ENCODE measurements at places on chromosomes 5 and 9. TPM values are rescaled to one million over a fixed set of nuclear protein-coding genes. Genes with fewer than 3 reads are reported as not detected.

Gene SEC24A
- total RNA-seq: 14.7 TPM

GRCh38 chr9:117278471-117279035 lies 136.3 kb downstream of the ASTN2 start:
- no peak for DNase-seq
- H3K36me3 ChIP-seq: no peaks in the 10 kb centered on the region
- H3K27ac ChIP-seq: no peak overlapping the region
- H3K4me1 ChIP-seq: no peaks in the 10 kb centered on the region
- H3K4me3 ChIP-seq: no peak overlapping the region

Gene ADGRV1
- 0.74 TPM for total RNA-seq

GRCh38 chr5:66425842-66426241 lies 170.4 kb upstream of the MAST4 start:
- H3K4me1 ChIP-seq: peaks cover 6% of the 10 kb centered on the region
- DNase-seq: no peak
- no peak overlapping the region for H3K4me3 ChIP-seq
- H3K36me3 ChIP-seq: no peaks in the 10 kb centered on the region

Gene IFNB1
- not detected for total RNA-seq

GRCh38 chr5:107624235-107624634 lies 46.5 kb downstream of the EFNA5 start:
- no peak overlapping the region for H3K4me3 ChIP-seq
- DNase-seq: no peak
- no peak overlapping the region for H3K27ac ChIP-seq
- no peaks in the 10 kb centered on the region for H3K27me3 ChIP-seq

- no peaks in the 10 kb centered on the region for H3K36me3 ChIP-seq
- no peaks in the 10 kb centered on the region for H3K27me3 ChIP-seq
These were observed 1.1 kb downstream of the HNRNPA0 start for GRCh38 chr5:137752905-137753690.

GRCh38 chr5:154332451-154332850 lies 113.3 kb upstream of the SAP30L start:
- H3K4me3 ChIP-seq: no peak overlapping the region
- H3K4me1 ChIP-seq: no peaks in the 10 kb centered on the region
- no peak for DNase-seq

DNA sequence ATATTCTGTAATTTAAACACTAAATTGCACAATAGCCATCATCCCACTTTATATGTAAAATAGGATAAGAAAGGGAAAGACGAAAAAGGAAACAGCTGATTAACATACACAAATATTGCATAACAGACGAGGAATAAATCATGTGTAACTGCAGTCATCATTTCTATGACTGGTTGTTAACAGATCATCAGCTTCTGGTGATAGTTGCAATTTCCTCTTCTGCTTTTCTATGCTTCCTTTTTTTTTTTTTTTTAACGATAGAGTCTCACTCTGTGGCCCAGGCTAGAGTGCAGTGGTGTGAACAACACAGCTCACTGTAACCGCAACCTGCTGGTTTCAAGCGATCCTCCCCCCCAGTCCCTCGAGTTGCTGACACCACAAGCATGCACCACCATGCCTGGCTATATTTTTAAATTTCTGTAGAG lies 22.5 kb upstream of the JAKMIP2 start:
- H3K27me3 ChIP-seq: no peaks in the 10 kb centered on the region
- DNase-seq: no peak
- H3K36me3 ChIP-seq: no peaks in the 10 kb centered on the region

GRCh38 chr5:51397996-51398395 lies 14.7 kb downstream of the ISL1 start:
- no peaks in the 10 kb centered on the region for H3K36me3 ChIP-seq
- H3K27me3 ChIP-seq: no peaks in the 10 kb centered on the region
- no peak for DNase-seq

Measured in ovary (tissue), 10 donors.